ENCODE measurements at places on chromosomes 16 and 17.

DNA sequence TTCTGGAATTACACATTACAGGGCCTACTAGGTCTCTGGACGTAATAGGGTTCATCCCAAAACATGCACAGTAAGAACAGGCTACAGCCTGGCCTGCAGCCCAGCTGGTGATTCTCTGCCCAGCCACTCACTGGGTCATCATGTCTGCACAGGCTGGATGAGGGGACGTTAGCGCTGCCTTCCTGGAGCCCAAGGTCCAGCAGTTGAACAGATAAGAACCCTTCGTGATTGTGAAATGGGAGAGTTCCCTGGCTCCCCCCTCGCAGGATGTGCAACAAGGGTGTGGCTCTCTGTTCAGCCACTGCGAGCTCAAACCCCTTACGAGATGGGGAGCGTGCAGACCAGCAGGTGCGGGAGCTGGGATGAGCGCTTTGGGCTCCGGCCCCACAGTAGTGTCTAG, 200.0 kb upstream of the CDH5 start:
- no peak for DNase-seq

DNA sequence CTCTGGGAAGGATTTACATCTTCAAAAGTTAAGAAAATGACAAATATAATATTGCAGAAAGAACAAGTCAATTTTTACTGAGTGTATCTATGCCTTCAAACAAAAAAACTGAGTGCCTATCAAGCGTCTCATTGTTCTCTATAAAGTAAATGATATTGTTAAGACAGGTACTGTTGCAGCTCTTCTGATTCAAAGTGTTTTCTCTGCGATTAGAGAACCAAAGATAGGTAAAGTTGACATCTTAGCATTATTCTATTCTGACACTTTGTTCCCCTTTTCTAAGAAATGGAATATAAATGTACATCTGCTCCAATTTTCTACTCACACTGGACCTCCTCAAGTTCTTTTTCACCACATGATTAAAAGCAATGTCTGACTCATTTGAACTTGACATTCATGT, 1317.7 kb downstream of the CDH11 start:
- DNase-seq, result no peak

DNA sequence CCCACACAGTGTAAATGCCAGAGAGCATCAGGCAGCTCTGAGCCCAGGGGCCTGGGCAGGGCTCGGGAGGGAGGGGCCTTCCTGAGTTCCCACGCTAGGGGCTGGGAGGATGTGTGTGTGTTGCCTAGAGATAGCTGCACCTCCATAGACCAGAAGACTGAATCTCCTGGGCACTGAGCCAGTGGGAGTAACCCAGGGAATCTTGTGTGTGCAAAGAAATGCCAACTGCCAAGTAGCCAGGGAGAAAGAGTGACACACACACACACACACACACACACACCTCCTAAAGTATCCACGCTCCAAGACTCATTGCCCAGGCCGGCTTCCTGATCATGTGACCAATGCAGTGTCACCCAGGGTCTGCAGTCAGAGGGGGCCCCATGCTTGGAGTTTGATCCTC, 166.2 kb upstream of the RPL38 start:
- DNase-seq, result no peak

- no peak for DNase-seq
These were observed 10.0 kb upstream of the ZFP3 start for GRCh38 chr17:5068236-5068635.

DNA sequence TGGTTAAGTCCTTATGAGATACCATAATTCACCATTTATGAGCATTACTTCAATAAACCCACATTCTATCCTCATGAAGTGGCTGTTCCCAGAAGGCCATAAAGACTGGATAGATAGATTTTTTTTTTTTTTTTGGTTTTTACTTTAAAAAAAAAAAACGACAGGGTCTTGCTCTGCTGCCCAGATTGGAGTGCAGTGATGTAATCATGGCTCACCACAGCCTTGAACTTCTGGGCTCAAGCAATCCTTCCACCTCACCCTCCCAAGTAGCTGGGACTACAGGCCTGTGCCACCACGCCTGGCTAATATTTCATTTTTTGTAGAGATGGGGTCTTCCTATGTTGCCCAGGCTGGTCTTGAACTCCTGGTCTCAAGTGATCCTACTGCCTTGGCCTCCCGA, 102.3 kb downstream of the XYLT1 start:
- DNase-seq, result no peak

DNA sequence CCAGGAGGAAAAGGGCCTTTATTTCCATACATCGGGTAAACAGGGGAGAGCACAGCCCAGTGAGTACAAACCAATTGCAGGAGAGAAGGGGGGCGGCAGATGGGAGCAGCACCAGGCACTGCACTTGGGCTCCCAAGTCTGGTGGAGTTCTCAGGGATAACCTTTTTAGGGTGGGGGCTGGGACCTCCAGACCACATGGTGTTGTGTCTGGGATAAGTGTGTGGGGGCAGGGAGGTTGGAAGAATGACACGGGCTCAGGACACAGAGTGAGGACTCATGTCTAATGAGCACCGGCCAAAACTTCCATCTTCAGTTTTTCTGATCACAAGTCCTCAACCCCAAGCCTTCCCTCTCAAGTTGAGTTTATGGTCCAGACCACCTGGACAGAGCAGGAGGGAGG, 30.6 kb downstream of the PIPOX start:
- DNase-seq, result no peak

GRCh38 chr17:29138971-29139691, 41.1 kb downstream of the MYO18A start:
- DNase-seq, result no peak

DNA sequence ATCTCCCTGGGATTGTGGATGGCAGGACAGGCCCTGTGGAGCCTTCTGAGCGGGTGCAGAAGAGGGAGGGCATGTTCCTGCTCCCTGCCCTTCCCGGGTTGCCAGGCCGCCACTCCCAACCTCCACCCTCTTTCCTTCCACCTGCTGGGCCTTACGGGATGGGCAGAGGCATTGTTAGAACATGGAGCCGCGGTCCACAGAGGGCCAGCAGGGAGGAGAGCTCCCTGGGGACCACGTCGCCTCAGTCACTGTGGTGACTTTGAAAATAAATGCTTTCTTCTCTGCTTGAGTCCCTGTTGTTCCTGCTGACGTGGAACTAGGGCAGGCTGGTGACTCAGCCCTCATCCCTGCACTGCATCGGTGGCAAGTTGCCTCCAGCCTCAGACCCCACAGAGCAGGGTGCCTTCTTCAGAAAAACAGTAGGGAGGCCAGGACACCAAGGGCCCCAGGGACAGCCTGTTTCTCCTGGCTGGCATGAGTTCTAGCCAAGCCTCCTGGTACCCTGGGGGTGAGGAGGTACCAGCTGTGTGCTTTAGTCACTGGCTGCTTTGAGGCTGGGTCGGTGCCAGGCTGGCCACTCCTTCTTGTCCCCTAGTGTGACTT, 224.9 kb downstream of the SEC14L1 start:
- no peak for DNase-seq

- no peak for DNase-seq
These were observed 54.5 kb downstream of the MYO18A start for GRCh38 chr17:29125651-29126050.

DNA sequence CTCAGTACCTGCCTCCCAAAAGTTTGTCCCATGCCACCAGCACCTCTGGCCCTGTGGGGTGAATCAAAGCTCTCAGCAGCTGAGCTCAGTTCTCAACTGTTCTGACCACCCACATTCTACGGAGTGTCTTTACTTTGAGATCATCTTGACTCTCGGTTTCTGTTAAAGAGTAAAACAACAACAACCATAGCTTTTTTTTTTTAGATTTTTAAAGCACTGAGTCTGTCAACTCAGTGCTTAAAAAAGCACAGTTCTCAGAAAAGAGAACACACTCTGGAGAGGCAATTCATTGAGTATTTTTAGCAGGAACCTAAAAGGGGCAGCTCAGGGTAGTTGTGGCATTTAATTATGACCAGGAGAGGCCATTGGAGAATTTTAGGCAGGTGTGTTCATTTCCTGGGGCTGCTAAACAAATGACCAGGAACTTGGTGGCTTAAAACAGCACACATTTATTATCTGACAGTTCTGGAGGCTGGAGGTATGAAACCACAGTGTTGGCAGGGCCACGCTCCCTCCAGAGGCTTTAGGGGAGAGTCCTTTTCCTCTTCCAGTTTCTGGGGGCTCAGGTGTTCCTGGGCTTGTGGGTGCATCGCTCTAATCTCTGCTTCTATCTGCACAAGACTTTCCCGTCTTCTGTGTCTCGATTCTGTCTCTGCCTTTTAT, 6.7 kb upstream of the WFIKKN2 start:
- DNase-seq, result no peak

- DNase-seq, result no peak
These were observed 351 bp upstream of the GDPD1 start for GRCh38 chr17:59219992-59220327.

DNA sequence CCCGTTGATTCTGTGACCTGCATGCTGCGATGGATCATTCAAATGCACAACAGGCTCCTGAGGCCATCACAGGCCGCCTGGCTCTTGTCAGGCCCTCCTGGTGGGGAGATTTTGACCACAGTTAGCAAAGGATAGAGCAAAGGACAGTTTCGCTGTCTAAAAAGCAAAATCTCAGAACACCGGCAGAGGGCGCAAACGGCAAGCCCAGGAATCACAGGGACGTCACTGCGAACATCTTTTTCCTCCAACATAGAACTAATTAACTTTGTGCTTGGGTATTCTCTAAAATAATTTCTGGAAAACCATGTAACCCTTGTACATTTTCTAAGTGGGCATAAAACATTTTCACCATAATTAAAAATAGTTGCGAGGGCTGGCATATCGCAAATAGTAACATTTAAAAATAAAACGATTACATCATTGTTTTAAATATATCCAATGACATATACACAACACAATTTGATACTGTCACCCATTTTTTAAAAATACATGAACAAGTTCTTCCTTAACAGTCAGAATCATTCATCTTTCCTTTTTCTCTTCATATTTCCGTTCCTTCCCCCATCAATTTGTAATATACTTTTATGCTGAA, 19.7 kb upstream of the SLC47A1 start:
- no peak for DNase-seq

DNA sequence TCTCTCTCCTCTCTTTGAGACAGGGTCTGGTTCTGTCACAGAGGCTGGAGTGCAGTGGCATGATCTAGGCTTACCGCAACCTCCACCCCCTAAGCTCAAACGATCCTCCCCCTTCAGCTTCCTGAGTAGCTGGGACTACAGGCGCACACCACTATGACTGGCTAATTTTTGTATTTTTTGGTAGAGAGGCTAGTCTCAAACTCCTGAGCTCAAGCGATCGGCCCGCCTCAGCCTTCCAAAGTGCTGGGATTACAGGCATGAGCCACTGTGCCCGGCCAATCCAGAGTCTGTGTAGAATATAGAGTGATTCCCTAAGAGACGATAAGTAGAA, 65.8 kb upstream of the RPH3AL start:
- no peak for DNase-seq

DNA sequence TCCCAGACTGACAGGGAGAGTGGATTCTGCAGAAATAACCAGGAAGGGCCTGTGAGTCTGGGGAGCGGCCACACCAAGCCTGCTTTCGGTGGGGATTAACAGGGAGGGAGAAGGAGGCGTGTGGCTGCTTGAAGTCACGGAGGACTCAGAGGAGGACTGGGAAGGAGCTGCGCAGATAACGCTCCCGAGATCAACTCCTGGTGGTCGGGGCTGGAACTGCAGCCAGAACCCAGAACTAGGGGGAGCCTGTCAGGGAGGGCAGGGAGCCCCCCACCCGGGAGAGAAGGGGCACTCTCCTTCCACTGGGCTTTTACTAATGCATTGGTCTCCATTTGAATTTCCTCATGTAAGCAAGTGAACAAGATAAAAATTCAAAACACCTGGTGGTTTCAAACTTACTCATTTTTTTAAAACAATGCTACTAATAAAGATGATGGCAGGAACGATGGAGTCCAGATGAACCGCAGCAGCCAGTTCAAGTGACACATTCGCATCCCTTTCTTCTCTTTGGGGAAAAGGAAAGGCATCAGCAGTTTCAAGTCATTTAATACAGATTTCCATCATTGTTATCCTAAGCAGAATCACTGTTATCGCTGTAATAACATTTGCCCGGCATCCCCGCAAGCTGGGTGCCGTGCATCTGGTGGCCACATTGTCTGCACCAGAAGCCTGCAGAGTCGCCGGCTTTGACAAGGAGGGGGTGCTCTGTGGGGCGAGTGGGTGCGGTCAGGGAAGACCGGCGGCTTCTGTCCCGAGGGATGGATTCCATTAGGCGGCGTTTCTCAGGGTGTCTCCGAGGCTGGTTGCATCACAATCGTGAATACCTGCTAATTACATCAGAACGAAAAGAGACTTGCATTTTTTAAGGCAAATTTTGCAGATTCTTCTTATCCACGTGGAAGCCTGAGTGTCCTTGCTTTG, 183.0 kb downstream of the FOXL1 start:
- DNase-seq, result peak; percentile 40

GRCh38 chr17:10772425-10773380, 31.2 kb downstream of the TMEM238L start:
- peak; percentile 31 for DNase-seq

GRCh38 chr16:48911700-48912099, 301.7 kb upstream of the N4BP1 start:
- DNase-seq, result no peak

GRCh38 chr16:1983544-1984346, at the start of gene GFER:
TSS of gene GFER (plus strand) at chr16:1984193. CDS start at chr16:1984219, 26 bp downstream.
- DNase-seq, result peak; percentile 83

DNA sequence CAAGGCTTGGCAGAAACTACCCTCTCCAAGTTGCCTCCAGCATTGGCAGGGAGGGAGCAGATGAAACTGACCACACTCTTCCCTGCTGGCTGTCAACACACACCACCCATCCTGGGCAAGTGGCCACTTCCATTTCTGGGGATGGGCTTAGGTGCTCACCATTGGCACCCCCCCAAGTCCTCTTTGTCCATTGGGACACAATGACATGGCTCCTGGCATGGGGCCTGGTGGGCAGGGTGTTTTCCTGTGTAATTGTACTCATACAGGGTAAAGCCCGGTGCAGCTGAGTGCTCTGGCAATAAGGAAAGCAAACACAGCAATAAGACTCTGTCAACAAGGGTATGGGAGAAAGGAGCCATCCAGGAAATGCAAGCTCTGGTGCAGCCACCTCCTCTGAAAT, 22.6 kb downstream of the SCNN1B start:
- no peak for DNase-seq

- DNase-seq, result peak; percentile 89
These were observed at the start of gene PLD2 for GRCh38 chr17:4806777-4807604. TSS of gene PLD2 (plus strand) at chr17:4807152. CDS start at chr17:4807773, 621 bp downstream.

GRCh38 chr16:76071690-76072089, 205.5 kb upstream of the CNTNAP4 start:
- no peak for DNase-seq

DNA sequence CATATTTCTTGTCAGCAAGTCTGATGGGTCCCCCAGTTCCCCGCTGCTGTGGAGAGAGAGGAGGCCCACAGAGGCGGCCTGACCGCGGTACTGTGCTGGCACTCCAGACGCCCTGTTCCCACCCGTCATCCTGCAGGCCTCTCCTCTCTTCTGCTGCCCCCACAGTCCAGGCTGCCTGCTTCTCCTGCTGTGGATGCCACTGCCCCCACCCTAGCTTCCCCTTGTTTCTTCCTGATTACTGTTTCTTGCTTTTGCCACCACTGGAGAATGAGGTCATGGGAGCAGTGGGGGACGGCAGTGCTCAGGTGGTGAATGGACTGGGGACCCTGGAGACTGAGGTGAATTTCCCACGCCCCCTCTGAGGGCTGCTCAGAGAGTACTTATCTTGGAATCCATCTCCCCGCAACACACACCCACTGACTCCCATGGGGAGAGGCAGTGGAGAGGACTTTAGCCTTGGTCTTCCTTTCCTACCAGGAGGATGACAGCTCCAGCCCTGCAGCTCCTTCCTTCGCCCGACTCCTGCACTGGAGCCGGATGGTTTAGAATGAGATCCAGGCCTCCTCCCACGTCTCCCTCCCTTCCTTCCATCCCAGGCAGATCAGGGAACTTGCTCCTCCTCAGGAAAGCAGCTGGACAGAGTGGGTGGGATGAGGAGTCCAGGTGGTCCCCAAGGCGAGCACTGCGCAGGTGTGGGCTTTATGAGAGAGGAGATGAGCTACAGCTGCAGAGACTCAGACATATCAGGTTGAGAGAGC, 60.4 kb downstream of the PLXDC1 start:
- DNase-seq, result no peak
